ENCODE measurements at places on chromosomes 2 and 18. TPM values are rescaled to one million over a fixed set of nuclear protein-coding genes. Genes with fewer than 3 reads are reported as not detected.

ADGRF3 gene
- total RNA-seq = not detected

- H3K4me3 ChIP-seq = no peak overlapping the region
- DNase-seq = no peak
- H3K4me1 ChIP-seq = no peaks in the 10 kb centered on the region
- H3K27ac ChIP-seq = no peak overlapping the region
- H3K27me3 ChIP-seq = no peaks in the 10 kb centered on the region
Measured at GRCh38 chr18:52953387-52953786, 613.4 kb downstream of the DCC start.

DNA sequence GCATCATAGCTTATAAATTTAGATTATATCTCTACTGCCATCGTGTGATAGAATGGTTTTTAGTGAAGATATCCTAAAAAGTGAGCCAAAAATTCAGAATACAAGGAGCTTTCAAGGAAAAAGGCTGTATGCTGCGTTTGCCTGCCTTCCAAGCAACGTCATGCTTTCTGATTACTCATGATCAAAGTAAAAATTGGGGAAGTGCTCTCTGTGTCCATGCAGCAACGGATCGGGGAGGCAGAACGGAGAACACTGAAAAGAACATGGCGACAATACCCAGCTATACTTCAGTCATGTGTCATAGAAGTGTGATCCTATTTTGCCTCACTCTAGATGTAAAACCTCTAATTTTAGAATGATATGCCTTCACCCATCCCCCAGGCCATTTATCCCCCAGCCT lies 185.7 kb downstream of the SUCLG1 start:
- H3K4me3 ChIP-seq = no peak overlapping the region
- H3K27me3 ChIP-seq = no peaks in the 10 kb centered on the region
- H3K4me1 ChIP-seq = no peaks in the 10 kb centered on the region
- H3K27ac ChIP-seq = no peak overlapping the region

- DNase-seq = no peak
- no peak overlapping the region for H3K4me3 ChIP-seq
- no peaks in the 10 kb centered on the region for H3K4me1 ChIP-seq
- no peaks in the 10 kb centered on the region for H3K27me3 ChIP-seq
- no peaks in the 10 kb centered on the region for H3K36me3 ChIP-seq
Measured at GRCh38 chr2:55926246-55926645, 2.7 kb upstream of the EFEMP1 start.

All from right atrium auricular region (tissue), 2 donors.